Cardiac fibroblast (primary cell): ENCODE measurements at places on chromosomes 7 and 10.

GRCh38 chr10:75542084-75542483 is 110.7 kb downstream of the LRMDA start:
- DNase-seq, result no peak

- peak; percentile 90 for DNase-seq
Observed at GRCh38 chr10:17835688-17836087, 26.5 kb downstream of the MRC1 start.

GRCh38 chr7:147723536-147723935 is 867.0 kb upstream of the C7orf33 start:
- DNase-seq, result no peak

DNA sequence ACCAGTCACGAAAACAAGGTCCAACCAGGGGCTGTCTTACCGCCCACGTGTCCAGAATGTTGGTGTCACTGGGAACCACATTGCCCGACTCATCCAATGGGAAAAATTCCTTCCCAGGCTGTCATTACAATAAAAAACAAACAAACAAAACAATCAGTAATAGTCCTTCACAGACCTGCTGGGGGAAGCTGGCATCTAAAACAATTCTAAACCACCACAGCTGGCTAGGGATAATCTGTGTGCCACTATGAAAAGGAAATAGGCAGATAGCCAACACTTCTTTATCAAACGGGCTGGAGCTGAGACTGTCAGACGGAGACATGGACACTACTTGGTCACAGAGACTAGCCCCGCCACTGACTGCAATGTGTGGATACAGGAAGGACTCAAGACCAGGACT is 9.2 kb downstream of the AKR1B1 start:
- peak; percentile 29 for DNase-seq
